Transverse colon (tissue), 4 donors: ENCODE measurements at places on chromosomes 1 and 21. TPM values are rescaled to one million over a fixed set of nuclear protein-coding genes. Genes with fewer than 3 reads are reported as not detected.

Gene LINGO4
- not detected for total RNA-seq

Gene CLCA2
- 1.7 TPM for total RNA-seq

Gene INTS11
- total RNA-seq = 424 TPM

GRCh38 chr1:25062621-25063255 lies 132.7 kb upstream of the RUNX3 start:
- peaks cover 3% of the 10 kb centered on the region for H3K27me3 ChIP-seq
- no peaks in the 10 kb centered on the region for H3K4me1 ChIP-seq
- H3K4me3 ChIP-seq = no peak overlapping the region
- DNase-seq = no peak
- H3K27ac ChIP-seq = no peak overlapping the region

GRCh38 chr1:243267471-243267880 lies 11.6 kb downstream of the SDCCAG8 start:
- no peaks in the 10 kb centered on the region for H3K36me3 ChIP-seq
- H3K27me3 ChIP-seq = no peaks in the 10 kb centered on the region
- H3K4me1 ChIP-seq = peaks cover 12% of the 10 kb centered on the region
- no peak overlapping the region for H3K4me3 ChIP-seq
- no peak overlapping the region for H3K27ac ChIP-seq
- no peak for DNase-seq

DNA sequence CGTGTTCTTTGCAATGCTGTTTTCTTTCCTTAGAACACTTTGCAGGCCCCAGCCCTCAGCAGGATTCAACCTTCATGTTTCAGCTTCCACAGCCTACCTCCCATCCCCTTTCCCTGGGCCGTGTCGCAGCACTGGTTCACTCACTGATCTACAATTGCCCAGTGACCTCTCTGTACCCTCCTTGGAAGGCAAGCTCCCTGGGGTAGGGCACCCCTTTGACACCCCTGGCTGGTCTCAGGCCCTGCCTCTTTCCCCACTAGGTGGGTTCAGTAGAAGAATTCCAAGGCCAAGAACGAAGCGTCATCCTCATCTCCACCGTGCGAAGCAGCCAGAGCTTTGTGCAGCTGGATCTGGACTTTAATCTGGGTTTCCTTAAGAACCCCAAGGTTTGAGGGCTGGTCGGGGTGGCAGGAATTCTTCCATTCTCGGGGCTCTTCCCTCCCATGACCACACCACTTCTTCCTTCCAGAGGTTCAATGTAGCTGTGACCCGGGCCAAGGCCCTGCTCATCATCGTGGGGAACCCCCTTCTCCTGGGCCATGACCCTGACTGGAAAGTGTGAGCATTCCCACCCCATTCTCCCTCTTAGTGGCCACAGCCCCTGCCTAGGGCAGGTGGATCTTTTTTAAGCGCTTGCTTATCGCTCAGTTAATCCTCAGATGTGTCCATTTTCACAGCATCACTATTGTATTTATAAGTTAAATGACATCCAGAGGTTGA lies 7.3 kb downstream of the RHOC start:
- H3K27ac ChIP-seq = peak overlapping the region; percentile 99
- H3K27me3 ChIP-seq = no peaks in the 10 kb centered on the region
- no peak for DNase-seq
- H3K4me1 ChIP-seq = peaks cover 62% of the 10 kb centered on the region

DNA sequence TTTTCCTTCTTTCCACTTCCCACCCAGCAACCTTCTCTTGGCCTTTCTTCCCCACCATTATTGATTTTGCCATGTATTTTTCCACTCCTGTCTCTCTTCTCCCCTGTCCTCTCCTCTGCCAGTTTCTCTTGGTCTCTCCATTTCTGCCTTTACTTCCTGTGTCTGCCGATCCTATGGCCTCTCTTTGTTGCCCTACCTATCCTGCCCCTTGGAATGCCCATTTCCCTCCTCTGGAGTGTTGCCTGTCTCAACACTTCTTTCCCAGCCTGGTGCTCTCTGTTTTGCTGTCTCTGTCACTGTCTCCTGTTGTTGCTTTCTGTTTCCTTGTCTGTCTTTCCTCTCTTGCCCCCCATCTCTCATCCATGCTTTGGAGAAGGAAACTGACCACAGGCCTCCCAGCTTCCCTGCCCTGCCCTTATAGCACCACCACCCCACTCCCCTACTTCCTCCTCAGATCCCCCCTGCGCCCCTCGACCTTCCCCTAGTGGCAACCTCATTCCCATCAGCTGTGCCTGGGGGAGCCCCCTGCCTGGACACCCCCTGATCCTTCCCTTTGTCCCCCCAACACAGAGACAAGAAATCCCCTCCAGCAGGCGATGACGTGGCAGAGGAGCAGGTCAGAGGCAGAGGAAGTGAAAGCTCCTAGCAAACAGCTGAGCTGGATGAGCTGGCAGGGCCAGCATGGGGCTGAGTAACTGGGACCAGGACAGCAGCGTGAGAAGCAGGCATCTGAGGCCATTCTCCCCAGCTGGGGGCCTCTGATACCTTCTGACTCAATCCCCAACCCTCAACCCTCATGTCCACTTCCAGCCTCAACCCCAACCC lies 6.6 kb upstream of the ETV3L start:
- H3K36me3 ChIP-seq = no peaks in the 10 kb centered on the region
- no peak overlapping the region for H3K4me3 ChIP-seq
- DNase-seq = peak; percentile 40
- H3K27me3 ChIP-seq = peaks cover 44% of the 10 kb centered on the region
- H3K4me1 ChIP-seq = no peaks in the 10 kb centered on the region

- no peak overlapping the region for H3K4me3 ChIP-seq
- H3K4me1 ChIP-seq = no peaks in the 10 kb centered on the region
- no peaks in the 10 kb centered on the region for H3K27me3 ChIP-seq
Observed at GRCh38 chr1:27284425-27285273, 37.3 kb upstream of the TMEM222 start.

DNA sequence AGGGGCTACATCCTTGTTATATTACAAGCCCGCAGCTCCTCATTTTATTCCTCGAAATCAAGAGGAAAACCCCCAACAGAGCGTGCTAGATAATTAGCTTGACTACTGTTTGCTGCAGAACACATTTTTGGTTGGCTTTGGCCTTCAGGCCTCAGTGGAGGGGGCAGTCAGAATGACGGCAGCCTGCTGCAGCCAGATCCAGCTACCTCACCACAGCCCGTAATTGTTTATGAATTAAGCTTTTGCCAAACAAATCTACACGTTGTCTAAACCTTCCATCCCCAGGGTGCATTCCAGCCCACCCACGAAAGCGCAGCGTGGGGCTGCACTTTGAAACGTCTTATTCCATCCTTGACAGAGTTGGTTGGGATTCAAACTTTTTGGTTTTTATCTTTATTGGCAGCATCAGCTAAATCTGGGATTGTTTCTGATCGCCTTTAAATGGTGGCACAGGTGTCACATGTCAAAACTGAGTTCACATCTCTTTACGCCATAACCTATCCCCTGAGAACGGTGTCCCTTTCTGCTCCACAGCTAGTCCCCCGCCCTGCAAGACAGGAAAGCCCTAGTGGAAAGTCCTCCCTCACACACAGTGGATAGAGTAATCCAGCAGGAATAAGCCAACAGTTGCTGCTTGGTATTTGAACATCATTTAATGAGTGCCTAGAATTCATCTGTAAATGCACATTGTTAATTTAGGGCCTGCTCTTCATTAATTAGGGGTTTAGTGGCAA lies 195.5 kb downstream of the LMO4 start:
- H3K4me1 ChIP-seq = peaks cover 3% of the 10 kb centered on the region
- DNase-seq = no peak
- no peak overlapping the region for H3K4me3 ChIP-seq
- H3K27ac ChIP-seq = peak overlapping the region; percentile 50
- H3K27me3 ChIP-seq = no peaks in the 10 kb centered on the region

GRCh38 chr1:57363165-57363564 lies 60.7 kb downstream of the DAB1 start:
- H3K4me3 ChIP-seq = no peak overlapping the region
- no peaks in the 10 kb centered on the region for H3K4me1 ChIP-seq
- H3K27ac ChIP-seq = no peak overlapping the region

- peaks cover 43% of the 10 kb centered on the region for H3K27me3 ChIP-seq
- H3K27ac ChIP-seq = no peak overlapping the region
- no peaks in the 10 kb centered on the region for H3K36me3 ChIP-seq
Observed at GRCh38 chr1:154495496-154496273, 6.3 kb upstream of the TDRD10 start.

- H3K4me1 ChIP-seq = no peaks in the 10 kb centered on the region
- no peak overlapping the region for H3K4me3 ChIP-seq
- no peaks in the 10 kb centered on the region for H3K27me3 ChIP-seq
- H3K27ac ChIP-seq = no peak overlapping the region
- peaks cover 15% of the 10 kb centered on the region for H3K36me3 ChIP-seq
Observed at GRCh38 chr1:171597203-171597602, 24.8 kb upstream of the MYOCOS start.

GRCh38 chr1:41735631-41736260 lies 183.0 kb downstream of the HIVEP3 start:
- H3K27me3 ChIP-seq = no peaks in the 10 kb centered on the region
- no peaks in the 10 kb centered on the region for H3K4me1 ChIP-seq
- H3K36me3 ChIP-seq = no peaks in the 10 kb centered on the region
- no peak for DNase-seq
- H3K27ac ChIP-seq = no peak overlapping the region

DNA sequence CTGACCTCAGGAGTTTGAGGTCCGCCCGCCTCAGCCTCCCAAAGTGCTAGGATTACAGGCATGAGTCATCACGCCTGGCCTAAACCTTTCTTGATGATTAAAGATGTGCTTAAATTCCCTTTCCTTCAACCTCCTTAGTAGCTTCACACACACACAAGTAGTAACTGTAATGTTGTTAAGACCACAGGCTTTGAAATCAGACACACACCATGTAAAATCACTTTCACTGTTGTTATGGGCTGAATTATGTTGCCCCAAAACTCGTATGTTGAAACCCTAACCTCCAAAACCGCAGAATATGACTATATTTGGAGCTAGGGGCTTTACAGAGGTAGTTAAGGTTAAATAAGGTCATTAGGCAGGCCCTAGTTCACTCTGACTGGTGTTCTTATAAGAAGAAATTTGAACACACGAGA lies 180.2 kb downstream of the NR5A2 start:
- no peak overlapping the region for H3K4me3 ChIP-seq
- H3K4me1 ChIP-seq = no peaks in the 10 kb centered on the region
- H3K27ac ChIP-seq = no peak overlapping the region
